Posterior cingulate gyrus (tissue), 11 donors: ENCODE measurements at places on chromosomes 6 and 20.

DNA sequence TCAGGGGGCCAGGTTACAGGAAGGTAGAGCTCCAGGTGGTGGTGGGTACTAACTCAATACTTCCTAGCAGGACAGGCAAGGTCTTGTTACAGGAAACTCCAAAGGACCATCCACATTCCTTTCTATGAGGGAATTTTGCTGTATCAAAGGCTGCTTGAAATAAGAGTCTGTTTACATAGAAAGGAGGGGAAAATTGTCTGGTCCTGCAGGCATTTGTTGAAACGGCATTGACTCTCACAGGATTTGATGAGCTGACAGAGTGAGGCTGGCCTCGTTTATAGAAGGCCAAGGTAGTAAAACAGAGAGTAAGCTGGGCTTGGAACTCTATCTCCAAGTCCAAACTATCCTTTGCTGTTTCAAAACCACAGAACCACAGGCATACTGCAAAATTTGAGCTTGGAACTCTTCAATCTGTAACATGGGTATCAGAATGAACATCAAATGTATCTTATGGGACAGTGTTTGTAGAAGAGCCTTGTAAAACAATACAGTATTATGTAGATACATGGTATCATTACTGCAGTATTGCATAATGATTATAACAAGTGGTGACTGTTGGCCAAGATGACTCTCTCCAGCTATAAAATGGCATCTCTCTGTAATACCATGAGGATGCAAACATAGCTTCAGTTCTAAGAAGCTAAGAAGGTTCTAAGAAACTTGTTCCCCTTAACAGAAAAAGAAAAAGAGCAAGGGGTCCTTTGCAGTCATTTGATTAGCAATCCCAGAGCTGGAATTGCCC lies 61.5 kb downstream of the TRAM2 start:
- DNase-seq = no peak

DNA sequence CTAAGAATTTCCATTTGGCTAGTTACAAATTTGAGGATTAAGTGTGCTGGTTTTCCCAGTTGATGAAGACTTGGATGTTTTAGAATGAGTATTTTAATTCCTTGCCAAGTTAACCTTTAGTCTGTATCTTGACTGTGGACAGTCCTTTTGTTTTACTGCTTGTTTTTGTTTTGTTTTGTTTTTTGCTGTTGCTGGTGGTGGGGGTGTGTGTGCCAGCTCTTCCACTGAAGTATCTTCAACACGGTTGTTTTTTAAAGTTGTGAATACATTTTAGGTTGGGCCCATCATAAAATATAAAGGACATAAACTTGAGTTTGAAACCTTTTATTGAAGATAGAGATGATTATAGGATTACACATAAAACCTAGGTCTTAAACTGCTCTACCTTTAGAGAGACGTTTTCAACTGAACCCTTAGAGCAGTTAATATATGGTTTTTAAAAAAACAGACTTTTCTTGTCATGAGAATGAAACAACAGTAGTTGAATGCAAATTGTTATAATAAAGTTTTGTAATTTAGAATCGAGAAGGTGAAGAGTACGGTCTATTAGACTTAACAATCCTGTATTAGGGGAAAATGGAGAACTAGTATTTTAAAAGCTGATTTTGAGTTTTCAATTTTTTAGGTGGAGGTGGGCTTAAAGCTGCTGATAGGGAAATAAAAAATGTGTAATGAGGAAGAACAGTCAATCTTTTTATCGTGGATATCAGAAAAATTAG lies 4.0 kb downstream of the QKI start:
- DNase-seq = no peak

DNA sequence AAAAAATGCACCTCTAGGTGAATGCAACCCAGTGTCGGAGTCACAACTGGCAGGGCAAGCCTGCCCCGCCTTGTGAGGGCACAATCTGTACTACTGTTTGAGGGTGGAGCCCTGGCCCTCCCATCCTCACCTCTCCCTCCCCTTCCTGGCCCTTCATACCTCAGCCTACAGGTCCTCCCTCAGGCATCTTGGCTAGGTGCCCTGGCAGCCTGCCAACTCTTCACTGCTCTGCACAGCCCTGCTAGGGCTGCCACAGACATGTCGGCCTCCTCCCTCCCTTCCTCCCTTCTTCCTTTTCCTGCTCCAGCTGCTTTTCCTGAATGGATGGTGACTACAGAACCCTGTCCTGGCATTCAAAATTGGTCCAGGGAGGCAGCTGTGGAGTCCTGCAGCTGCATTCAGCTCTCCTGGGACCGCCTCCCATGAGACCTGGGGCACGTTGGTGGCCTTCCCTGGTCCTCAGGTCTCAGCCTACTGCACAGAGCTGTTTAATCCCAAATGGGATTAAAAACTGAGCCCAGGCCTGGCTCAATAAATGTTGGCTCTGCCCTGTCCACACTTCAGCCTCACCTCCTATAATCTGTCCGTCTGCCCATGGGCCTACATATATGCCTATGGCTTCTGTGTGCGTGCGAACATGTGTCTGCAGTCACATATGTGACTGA lies 52.7 kb downstream of the CDH22 start:
- peak; percentile 88 for DNase-seq

DNA sequence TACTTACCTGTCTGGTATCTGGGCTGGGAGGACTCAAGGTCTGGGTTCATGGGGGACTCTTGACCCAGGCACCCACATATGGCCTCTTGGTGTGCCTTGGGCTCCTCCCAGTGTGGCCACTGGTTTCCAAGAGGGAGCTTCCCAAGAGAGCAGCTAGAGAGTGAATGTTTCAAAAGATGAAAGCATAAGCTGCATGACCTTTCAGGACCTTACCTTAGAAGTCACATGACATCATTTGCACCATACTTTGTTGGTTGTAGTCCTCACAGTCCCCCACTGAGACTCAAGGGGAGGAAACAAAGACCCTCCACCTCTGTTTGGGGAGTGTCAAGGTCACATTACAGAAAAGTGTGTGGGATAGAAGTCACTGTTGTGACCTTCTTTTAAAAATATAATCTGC lies 13.9 kb downstream of the ACTR5 start:
- DNase-seq = no peak

DNA sequence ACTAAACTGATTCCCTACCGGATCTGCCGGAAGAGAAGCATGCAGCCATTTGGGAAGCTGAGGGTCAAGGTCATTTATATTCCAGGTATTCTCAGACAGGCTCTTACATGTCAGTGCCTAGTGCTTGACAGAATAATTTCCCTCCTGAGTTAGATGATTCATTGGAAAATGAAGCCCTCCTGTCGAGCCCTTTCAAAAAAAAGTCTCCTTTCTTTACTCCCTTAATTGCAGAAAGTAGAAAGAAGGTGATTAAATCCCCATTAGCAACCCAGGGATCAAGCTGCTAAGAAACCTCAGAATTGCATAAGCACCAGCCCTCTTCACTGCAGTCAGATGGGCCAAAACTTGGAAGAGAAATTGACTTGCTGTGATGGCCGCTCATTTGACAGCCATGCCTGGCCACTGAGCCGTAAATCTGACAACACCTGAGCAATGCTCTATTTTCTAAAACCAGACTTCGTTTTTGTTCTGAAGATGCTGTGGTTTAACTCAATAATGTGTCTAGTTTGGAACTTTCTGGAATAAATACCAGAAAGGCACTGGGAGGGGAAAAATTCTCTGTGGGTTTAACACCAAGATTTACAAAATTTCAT lies 61.0 kb upstream of the ARMH2 start:
- DNase-seq = no peak

- no peak for DNase-seq
These were observed 13.2 kb downstream of the FAM229B start for GRCh38 chr6:112100561-112100960.

DNA sequence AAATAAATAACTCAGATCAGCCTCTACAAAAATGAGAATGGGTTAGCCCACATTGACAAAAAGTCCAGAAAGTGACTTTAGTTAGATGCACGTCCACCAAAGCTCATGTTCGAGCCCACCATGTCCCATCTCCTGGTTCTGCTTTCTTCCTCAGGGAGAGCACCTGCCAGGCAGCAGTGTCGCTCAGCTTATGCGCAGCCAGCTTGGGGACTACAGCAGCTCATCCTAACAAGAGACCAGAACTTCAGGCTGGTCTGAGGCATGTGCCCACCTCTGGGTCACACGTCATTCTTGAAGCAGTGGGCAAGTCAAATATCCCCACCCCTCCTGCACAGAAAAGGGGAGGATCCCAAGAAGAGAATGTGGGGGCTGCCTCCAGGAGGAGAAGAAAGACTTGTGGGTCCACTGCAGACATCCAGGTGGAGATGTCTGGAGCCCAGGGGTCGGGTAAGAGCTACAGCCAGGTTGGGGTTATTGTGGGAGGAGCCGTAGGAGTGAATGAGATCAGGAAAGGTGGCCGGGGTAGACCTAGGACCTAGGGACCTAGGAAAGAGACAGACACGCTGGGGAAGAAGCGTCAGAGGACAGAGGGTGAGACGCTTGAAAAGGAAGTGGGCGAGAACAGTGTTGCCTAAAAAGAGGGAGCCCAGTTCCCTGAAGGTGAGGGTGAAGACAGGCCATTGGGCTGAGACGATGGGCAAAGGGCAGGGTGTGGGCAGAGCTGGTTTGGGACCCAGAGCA lies 52.5 kb downstream of the SSR1 start:
- DNase-seq = no peak

DNA sequence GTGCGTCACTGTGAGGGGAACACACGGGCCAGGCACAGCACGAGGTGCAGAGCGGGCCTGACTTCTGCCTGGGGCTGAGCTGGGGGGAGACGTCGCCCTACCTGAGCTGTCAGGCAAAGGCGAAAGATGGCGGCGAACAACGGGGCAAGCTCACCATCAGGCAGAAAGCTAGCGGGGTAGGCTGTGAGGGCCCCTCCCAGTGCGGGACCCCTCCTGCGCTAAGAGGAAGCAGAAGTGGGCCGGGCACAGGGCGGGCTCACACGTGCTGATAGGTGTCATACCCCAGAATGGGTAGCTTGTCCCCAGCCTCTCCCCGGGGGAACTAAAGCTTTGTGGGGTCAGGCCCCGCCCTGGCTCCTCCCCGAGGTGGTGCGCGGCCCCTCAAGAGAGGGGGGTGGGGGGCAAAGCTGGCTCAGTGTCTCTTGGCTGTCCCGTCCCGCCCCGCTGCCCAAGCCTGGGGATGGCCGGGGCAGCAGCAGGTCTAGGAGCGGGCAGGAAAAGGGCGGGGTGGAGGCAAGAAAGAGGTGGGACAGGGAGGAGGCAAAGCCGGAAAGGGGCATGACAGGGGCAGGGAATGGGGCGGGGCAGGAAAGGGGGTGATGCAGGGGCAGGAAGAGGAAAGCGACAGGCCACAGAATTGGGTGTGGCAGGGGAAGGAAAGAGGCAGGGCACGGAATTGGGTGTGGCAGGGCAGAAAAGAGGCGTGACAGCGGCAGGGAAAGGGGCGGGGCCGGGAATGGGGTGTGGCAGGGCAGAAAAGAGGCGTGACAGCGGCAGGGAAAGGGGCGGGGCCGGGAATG lies 14.7 kb downstream of the UCKL1 start:
- DNase-seq = no peak

- DNase-seq = no peak
These were observed 15.4 kb upstream of the GSTA4 start for GRCh38 chr6:53010504-53010903.

GRCh38 chr20:60485012-60485760 lies 527.0 kb downstream of the CDH26 start:
- DNase-seq = no peak

DNA sequence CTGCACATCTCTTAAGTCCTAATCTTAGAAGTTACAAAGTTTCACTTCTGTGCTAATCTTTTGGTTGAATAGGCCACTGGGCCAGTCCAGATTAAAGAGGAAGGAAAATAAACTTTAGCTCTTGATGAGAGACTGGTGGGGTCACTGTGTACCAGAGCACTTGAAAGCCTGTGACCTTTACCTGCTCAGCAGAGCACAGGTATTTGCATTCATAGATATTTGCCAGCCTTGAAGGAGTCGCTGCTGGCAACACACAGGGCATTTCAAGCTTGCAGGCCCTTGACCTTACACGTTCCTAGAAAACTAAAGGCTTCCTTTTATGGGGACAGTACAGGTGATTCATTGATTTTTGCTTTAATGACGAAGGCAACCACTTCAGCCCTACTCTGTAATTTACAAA lies 108.4 kb upstream of the SLC22A23 start:
- no peak for DNase-seq

- peak; percentile 82 for DNase-seq
These were observed 1.4 kb downstream of the GFOD1 start for GRCh38 chr6:13485923-13486562.

- DNase-seq = no peak
These were observed 77.1 kb upstream of the MRPS10 start for GRCh38 chr6:42294759-42295158.

DNA sequence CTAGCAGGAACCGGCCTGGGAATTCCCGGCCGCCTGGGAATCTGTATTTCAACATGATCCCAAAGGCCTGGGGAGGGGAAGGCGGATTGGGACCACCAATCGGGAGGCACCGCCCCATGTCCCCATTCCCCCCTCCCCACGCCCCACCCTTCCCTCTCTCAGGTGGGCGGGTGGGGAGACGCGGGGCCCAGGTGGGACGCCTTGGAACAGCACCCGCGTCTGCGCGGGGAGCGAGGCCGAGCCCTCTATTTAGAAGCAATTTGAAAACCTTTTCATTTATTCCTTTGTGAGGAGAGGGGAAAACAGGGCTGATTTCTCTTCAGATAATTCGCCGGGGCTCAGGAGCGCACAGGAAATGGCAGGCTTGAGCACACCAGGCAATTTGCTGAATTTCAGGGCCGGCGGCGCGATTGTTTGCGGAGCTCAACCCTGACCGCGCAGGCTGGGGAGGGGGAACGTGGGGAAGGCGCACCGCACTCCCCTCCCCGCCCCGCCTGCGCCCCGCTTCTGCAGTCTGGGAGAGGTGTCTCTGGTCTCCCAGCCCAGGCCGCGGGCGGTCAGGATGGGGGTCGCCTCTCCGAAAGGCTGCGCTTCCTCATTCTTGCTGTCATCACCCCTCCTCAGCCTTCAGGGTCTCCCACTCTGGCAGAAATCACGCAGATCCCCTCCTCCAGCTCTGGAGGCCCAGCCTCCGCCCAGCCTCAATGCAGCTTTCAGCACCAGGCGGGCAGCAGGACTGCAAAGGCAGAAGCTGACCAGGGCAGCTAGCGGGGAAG lies 170.0 kb downstream of the GRM4 start:
- no peak for DNase-seq

DNA sequence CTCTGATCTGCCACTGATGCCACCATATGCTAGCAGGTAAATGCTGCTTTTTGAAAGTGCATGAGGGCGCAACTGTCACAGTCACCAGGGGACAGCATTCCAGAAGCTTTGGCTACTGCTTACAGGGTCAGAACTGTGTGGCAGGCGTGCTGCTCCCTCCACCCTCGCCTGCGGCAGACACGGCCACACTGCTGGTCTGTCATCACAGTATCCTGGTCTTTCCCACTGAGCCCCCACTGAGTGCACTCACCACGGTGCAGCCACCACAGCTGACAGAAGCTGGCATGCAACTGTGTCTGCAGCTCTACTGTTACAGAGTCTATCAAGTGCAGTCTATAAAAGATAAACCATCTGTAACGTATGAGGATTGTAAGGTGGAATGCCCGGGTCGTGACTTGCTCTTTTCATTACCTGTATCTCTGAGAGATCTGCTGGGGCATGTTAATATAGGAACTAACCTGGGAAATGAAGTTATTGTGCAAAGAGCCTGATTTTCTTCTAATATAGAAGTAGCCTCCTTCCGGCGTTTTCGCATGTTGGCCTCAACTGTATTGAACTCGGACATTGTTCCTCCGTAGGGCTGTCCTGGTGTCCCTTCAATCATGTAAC lies 24.5 kb downstream of the GCLC start:
- DNase-seq = no peak
